ENCODE measurements at places on chromosomes 5 and 9.

DNA sequence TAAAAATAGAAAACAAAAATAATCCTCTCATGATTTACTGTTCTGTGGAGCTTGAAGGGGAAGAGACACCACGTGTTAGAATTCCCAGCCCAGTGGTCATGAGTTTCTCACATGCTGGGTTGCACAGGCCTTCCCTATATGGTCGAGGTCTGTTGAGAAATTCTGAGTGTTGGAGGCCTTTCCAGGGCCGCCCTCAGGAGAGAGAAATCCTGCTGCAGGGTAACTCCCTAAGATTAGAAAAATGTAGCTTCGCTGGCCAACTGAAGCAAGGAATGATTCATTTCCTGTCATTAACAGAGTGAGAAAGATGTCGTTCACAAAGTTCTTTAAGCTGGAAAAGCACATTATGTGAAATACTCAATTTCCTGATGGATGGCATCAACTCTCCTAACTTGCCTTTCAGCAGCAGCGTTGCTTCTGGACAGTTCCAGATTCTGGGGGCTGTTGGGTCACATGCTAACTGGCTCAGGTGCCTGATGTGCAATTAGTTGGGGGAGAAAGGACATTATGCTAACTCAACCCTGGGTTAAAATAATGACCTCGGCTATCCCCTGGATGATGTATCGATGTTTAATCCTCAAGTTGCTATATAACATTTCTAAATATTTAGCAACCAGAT, 104.8 kb upstream of the CD180 start:
- no peak for DNase-seq

GRCh38 chr9:124108216-124108615, 96.6 kb downstream of the LHX2 start:
- no peak for DNase-seq

DNA sequence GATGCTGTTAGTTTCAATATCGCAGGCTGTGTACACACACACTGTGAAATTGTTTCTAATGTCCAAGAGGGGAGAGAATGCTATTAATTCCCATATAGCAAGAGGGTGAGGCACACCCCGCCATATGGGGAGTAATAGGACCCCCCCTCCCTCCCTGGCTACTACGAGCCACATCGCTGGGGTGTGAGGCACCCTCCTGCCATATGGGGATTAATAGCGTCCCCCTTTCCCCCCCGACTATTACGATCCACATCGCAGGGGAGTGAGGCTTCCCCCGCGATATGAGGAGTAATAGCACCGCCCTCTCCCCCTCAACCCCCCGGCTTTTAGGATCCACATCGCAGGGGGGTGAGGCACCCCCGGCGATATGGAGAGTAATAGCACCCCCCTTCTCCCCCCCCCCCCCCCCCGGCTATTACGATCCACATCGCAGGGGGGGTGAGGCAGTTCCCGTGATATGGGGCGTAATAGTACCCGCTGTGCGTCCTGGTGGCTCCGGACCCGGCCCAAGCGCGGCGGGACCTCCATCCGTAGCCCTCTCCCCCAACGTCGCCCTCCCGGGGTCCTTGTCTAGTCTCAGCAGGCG, 494 bp upstream of the STK32A start:
- no peak for DNase-seq

- no peak for DNase-seq
Measured at GRCh38 chr5:158413122-158413680, 554.3 kb upstream of the CLINT1 start.

DNA sequence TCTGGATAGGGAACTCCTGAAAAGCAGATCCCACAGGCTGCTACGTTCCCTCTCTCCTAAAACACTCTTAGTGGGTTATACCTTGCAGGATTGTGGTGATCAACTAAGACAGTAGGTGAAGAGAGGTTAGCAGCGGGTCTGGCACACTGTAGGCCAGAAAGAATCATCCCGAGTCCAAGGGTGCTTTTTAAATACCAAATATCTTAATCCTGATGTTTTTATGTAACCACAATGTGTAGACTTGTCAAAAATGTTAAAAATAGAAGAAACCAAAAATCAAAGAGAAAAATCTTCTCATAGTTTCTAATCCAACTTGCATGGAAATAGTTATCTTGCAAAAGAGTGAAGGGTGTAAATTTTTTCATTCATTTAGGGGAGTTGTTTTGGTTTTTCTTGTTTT, 52.3 kb upstream of the IFNK start:
- DNase-seq, result no peak

DNA sequence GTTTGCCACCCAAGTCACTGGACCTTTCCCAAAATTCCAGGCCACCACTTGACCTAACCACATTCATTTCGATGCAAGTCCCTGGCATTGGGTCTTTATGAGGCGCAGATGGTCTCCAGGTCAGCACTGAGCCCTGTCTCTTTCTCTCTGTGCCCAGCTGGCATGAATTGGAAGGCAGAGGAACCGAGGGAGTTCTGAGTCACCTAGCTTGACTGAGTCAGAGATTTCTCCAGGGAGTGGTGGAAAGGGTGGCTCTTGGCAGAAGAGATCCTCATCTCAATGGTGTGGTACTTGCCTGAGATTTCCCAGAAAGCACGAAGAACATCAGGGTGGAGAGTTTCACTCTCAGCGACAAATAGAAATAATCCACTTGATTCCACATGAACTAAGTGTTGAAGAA, 43.8 kb downstream of the WDR36 start:
- DNase-seq, result peak; percentile 33

DNA sequence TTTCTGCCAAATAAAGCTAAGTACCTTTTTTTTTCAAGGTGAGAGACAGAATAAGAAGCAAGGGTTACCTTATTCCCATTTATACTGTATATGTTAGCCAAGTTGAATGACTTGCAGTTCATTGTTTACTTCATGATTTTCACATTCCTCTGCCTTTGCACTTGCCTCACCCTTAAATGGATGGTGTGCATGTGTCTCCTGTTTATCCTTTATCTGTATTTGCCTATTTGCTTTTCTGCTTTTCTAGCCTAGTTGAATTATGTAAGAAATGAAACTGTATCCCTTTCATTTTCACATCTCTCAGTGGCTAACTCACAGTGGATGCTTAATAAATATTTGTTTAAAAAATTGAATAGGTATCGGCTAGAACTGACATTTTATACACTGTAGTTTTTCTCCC, 200.8 kb upstream of the ST8SIA4 start:
- no peak for DNase-seq

DNA sequence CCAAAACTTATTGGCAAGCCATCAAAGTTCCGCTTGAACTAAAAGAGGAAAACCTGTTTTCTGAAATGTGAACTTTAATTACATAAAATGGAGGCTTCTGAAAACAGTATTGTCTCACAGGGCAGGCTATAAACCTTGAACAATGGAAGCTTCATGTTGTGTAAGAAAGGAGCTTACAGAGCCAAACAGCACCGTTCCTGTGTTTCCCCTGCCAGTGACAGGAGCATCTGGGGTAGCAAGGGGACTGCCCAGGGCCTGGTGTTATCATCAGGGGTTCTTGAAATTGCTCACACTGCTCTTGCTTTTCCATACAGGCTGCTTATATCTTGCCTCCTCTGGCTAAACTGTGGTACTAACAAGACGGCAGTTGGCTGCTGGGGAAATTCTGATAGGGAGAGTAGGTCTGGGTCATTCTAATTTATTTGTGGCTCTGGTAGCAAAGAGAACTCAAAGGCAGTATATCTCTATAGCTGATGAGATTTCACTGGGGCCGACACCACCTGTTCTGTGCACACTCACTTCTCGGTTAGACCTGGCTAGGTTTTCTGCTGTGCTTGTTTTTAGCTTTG, 40.4 kb downstream of the BASP1 start:
- DNase-seq, result no peak

DNA sequence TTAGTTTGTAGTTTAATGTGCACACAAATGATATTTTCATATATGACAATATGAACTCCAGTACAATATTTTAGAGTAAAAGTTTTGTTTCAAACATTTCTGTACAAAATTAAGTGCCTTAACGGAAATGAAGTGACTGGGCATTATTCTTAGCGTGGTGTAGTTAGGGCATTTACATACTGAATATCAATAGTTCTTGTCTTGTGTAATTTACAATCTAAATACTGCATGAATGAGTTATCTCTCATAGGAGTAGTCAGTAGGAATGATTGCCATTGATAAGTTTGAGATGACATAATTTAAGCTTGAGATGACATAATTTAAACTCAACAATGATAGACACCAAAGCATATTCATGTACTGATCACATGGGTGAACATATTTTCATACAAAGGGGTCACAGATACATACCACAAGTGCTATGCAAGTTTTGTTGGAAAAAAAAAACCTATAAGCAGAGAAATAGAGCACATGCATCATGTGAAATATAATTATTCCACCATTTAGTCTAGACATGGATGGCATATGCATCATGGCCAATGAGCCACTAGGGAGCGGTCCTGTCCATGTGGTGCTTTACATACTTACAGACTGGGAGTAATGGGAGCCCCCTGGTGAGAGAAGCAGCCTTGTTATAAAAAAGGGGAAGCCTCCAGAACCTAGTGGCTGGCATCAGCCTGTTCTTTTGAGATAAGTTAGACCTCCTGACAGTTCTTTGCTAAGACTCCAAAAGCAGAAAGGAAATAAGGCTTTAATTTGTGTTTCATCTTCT, 1523.9 kb downstream of the MAT2B start:
- no peak for DNase-seq

DNA sequence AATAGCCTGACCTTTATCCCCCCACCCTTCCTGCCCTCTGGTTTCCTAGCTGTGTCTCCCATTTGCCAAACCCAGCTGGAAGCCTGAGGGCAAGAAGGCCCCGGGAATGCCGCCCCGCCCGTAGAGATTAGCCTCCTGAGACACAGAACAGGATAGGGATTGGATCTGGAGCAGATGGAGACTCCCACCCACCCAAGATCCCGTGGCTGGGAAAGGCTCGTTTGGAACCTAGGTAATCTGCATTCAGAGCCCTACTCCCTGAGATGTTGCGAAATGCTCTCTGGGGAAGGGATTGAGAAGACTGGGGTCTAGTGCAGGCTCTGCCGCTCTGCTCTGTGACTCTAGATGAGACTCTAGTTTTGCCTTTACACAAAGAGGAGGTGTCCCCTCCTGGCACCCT, 10.9 kb downstream of the AQP3 start:
- DNase-seq, result peak; percentile 16

GRCh38 chr9:101201630-101202029, 173.1 kb downstream of the PLPPR1 start:
- DNase-seq, result no peak

GRCh38 chr9:108184941-108185340, 670.8 kb downstream of the ACTL7B start:
- DNase-seq, result peak; percentile 82

DNA sequence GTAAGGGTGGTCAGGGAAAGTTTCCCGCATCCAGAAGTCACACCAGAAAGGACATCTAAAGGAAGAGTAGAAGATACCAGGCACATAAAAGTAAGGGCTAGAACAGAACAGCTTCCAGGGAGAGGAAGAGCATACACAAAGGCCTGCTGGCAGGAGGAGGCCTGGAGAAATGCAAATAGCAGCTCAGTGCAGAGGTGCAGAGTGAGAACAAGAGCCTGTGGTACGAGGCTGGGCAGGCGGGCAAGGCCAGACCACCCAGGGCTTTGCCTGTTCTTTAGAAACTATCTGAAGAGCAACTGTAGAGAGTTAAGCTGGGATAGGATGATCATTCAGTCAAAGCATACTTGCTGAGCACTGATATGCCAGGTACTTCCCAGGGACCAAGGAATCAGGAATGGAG, 115.3 kb downstream of the DROSHA start:
- no peak for DNase-seq

DNA sequence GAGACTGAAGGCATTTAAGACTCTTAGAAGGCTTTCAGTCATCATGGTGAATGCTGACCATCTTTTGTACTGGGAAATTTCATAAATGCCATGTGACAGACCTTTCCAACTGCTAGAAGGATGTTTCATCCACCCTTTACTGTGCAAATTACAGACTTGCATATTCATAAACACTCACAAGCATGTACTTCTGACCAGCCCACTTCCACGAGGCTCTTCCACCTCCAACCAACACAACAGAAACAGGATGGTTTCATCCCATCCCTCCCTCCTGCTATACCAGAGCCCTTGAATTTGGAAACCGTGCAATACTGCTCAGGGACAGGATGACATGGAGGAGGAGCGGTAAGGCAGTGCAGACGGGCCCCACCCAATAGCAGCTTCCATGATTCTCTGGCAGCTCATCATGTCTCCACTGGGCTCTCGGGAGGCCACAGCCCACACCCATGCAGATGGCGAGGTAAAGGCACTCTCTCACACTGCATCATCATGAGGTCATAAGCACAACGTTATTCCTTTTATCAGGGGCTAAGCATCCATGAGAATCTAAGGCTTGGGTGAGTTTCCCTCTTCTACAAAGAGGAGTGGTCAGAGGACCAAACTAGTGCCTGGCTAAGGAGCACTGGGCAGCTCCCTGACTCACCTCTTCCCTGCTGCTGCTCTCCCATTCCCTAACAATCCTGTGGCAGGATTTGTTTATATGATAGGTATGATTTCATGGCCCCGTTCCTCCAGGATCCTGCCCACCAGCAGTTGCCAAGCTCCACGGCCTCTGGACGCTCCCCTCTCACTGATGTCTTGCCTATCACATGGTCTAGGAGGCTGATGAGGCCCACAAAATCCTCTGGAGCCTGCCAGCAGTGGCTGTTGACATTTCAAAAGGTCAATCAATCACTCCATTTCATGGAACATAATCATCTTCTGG, 94.4 kb upstream of the FSTL4 start:
- no peak for DNase-seq

- DNase-seq, result no peak
Measured at GRCh38 chr9:13165956-13166355, 113.5 kb downstream of the MPDZ start.

DNA sequence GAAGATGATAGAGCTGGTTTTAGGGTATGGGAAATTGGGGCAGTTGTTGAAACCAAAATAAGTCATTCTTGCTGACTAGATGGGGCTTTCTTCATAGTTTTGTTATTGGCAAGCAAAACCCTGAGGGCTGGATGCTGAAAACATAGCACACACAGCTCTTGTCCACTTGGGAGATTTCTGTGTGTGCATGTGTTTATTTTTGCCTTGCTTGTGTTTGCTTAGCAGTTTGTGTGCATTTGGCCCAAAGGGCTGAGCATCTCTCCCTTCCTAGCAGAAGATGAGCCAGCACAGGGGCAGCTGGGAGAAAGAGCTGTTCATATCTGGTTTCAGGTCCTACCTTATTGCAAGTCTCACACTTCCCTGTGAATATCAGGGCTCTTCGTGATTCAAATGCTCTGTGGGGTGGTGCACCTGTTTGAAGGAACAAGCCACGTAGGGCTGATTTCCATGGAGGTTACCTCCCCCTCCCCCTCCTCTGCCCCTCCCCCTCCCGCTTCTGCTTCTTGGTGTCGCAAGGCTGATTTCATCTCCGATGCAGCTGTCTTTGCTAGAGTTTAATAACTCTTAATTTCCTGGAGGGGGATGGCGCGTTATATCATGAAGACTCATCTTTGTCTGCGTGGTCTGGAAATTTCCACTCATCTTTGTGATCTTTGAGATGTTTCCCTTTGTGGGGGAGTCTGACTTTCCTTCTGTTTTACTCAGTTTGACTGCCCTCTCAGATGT, 296.5 kb downstream of the ARHGAP26 start:
- no peak for DNase-seq

- no peak for DNase-seq
Measured at GRCh38 chr5:133709209-133709725, 96.9 kb upstream of the FSTL4 start.

GRCh38 chr9:3136686-3137346, 292.9 kb upstream of the PUM3 start:
- DNase-seq, result no peak

Data from LoVo (cell line).